KG1 (cell line): ENCODE measurements at places on chromosomes 2 and 18.

DNA sequence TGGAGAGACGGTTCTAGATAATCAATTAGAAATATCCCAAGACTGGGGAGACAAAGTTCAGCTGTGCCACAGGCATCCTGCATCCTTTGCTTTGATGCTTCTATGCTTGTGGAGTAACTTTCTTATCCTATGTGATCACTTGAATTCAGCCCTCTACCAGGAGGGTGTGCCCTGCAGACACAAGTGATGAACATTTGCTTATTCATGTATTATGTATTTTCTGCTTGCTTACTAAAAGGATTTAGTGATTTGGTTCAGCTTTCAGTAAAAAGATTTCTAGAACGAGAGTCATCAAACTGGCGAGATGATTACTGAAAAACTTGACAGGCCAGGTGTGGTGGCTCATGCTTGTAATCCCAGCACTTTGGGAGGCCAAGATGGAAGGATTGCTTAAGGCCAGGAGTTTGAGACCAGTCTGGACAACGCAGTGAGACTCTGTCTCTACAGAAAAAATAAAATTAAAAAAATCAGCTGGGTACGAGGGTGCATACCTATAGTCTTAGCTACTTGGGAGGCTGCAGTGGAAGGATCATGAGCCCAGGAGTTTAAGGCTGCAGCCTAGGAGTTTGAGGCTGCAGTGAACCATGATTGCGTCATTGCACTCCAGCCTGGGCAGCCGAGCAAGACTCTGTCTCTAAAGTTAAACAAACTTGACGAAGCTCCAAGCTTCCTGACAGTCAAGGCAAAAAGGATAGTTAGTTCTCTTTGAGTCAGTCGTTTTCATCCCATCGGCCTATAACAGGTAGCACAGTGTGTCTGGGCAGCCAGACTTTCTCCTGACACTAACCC lies 13.3 kb downstream of the HK2 start:
- no peak for DNase-seq

- no peak for DNase-seq
Observed at GRCh38 chr2:225270053-225270452, 129.5 kb upstream of the NYAP2 start.

- no peak for DNase-seq
Observed at GRCh38 chr2:109475531-109476210, 138.1 kb downstream of the SEPTIN10 start.

- no peak for DNase-seq
Observed at GRCh38 chr18:54775686-54776085, 52.6 kb upstream of the RAB27B start.

GRCh38 chr18:8124232-8125146 lies 484.7 kb upstream of the RAB12 start:
- no peak for DNase-seq
